ENCODE measurements at places on chromosomes 2 and 18.

- DNase-seq: no peak
These were observed 53.6 kb upstream of the CAB39 start for GRCh38 chr2:230658877-230659652.

DNA sequence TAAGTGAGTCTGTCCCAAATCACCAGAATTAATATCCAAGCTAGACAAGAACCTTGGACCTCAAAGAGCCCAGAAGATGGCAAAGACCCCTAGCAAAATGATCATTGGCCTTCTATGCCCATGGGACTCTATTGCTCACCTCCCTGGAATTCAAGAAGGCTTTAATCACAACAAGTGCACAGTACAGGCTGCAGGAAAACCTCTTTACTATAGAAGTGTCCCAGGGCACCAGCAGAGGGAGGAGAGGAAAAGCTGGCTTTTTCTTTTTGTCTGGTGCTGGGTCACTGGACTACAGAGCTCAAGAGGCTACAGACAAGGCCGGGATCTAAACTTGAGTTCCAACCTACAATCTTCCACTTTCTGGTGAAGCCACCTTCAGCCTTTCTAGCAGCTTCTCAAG is 88.3 kb upstream of the PPP1CB start:
- no peak for DNase-seq

GRCh38 chr2:10232096-10232815 is 70.4 kb upstream of the HPCAL1 start:
- no peak for DNase-seq

DNA sequence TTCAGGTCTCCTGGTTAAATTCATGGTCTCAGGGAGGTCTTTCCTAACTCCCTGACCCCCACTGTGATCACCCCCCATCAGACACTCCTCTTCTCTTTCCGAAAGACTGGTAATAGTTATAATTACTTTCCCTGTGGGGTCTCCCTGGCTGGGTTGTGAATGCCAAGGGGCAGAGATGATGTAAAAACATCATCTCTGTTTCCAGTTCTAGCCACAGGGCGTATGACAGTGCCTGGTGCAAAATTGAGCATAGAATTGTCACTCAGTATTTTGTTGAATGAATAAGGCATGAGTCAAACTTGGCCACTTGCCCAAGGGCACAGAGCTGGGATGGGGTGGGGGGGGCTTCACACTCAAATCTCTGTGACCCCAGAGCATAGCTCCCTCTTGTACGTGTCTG is 65.2 kb downstream of the LTBP1 start:
- DNase-seq: no peak

DNA sequence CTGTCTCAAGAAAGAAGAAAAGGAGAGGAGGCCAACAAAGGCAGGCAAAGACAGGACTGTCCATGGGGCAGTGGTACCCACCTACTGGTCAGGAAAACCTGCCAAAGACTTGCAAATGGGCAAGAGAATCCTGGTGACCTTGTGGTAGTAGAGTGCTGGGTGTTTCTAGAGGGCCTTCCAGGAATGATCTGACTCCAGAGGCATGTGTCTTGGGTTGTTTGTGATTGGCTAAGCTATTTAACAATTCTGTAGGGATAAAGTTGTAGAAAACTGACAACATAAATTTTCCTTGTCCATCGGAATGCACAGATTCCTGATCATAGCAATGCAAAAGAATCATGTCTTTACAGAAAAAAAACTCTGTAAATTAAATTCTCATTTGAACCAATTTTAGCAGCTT is 68.5 kb upstream of the ZNF532 start:
- no peak for DNase-seq

GRCh38 chr18:10351858-10352257 is 102.6 kb upstream of the APCDD1 start:
- DNase-seq: peak; percentile 17

DNA sequence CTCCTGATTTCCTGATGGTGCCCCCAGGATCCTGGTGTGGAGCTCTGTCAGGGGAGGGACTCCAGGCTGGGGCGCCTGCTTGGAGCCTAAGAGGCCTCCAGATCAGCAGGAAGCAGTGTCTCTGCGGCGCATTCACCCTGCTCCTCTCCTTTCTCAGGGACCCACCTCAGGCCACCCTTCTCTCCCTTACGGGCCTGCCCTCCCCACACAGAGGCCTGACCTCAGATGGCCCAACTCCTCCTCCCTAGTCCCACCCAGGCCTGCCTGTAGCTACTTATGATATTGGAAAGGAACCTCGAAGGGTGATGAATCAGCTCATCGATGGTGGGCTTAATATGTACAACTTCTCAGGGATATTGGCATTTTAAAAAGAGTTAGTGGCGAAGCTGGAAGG is 10.6 kb downstream of the TMEM37 start:
- DNase-seq: no peak

DNA sequence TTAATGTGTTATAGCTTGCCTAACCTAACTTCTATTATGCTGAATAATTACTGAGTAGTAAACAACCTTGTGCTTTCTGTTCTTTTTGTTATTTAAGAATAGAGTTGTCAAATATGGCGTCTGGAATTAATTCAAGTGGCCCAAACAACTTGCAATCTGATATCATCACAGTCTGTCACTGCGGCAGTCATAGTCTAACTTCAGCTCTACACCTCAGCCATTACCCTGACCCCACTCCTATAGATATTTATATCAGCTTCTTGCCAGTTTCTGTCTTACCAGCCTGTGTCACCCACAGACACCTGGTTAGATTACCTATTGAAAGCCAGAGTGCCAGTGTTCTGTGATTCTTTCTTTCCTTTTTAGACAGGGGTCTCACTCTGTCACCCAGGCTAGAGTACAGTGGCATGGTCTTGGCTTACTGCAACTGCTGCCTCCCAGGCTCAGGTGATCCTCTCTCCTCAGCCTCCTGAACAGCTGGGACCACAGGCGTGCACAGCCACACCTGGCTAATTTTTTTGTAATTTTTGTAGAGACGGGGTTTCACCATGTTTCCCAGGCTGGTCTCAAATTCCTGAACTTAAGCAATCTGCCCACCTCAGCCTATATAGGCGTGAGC is 14.1 kb upstream of the KLHL41 start:
- DNase-seq: no peak

DNA sequence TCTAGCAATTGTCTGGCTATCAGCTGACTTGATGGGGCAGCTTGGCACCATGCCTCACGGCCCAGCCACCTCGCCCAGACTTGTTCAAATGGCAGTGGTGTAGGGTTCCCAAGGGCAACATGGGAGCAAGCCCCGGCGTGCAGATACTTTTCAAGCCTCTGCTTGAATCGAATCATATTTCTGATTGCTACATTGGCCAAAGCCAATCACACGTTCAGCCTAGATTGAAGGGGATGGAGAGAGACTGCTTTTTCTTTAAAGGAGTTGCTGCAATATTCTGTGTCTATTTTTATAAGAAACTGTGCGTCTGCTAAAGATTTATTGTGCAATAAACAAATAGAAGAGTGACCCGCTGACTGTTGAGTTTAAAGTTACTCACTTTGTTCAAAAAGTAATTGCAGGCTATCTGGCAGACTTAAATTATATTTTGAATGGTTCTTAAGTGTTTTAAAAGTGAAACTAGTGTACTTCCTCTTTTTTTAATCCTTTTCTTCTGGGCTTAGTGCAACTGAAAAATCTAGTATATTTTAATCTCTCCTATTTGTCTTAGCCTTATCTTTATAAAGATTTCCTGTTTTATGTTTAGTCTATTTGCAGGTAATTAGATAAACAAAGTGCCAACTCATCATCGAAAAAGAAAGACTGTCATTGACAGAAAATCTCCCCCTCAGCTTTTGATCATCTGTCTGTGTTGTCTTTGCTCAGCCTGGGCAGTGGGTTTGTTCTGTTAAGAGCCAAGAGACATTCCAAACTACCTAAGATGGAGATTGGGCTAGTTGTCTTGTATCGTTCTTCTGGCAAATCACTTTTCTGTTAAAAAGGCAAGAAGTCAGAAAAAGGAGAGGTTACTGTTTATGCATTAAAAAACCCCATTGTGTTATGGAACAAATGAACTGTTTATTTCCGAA is 156.1 kb downstream of the TPGS2 start:
- no peak for DNase-seq

- no peak for DNase-seq
These were observed 231.5 kb downstream of the SLC8A1 start for GRCh38 chr2:40220177-40220925.

GRCh38 chr2:216670266-216671080 is 24.9 kb downstream of the IGFBP5 start:
- DNase-seq: no peak

DNA sequence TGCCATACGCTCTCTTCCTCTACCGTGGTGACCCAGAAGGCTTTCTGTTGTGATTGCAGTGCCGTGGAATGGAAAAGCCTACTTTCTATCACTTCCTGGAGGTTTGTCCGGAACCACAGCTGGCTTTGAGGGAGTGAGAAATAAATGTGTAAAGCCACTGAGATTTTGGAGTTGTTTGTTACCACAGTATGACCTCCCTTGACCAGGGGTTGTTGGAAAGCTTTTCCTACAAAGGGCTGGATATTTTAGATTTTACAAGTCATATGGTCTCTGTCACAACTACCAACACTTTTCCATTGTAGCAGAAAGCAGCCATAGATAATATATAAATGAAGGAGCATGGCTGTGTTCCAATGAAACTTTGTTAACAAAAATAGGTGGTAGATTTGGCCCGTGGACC is 70.3 kb downstream of the VAPA start:
- no peak for DNase-seq

- no peak for DNase-seq
These were observed 19.9 kb upstream of the BCL2L11 start for GRCh38 chr2:111100765-111101162.

- no peak for DNase-seq
These were observed 163.0 kb downstream of the DDX1 start for GRCh38 chr2:15754703-15755099.

GRCh38 chr2:54084600-54084999 is 30.8 kb upstream of the ACYP2 start:
- DNase-seq: no peak

DNA sequence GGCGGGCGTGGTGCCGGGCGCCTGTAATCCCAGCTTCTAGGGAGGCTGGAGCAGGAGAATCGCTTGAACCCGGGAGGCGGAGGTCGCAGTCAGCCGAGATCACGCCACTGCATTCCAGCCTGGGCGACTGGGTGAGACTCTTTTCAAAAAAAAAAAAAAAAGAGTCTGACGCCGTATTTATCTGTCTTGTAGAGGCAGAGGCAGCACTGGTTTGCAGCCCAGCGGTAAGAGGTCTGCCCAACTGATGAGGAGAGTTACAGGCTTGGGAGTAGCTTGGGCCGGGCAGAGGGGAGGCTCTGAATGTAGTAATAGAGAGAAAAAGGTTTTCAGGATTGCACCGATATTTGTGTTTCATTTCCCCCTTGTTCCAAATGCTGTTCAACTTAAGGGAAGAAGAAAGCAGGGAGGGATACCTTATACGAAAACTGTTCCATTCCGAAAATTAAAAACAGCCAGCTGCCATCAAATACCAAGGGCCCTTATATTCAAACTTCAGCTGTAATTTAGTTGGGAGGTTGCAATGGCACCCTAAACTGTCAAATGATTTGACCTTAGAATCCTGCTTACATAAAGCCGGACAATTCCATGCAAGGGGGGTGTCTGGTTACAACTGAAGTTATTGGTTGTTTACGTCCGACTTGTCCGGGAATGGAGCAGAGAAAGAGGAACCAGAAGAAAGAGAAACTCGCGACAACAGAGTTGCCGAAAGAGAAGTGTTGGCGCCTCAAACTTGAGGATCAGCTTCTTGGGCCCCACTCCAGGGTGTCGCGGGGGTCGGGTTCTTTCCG is 9.2 kb upstream of the SP9 start:
- DNase-seq: no peak

DNA sequence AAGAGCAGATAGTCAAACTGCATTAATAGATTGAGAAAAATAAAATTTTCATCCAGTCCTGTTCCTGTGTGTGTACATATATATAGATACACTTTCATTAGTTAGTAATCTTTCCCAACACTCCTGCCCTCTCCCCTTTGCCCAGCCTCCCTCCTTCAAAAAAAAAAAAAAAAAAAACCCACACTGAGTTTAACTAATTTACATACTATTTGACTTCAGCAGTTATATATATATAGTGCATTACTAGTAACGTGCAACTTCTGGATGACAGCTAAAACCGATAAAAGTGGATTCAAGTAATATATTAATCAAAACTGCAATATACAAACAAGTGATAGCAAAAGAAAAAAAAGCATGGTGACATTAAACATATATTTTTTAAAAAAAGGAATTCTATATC is 1.4 kb downstream of the FIGN start:
- DNase-seq: no peak

DNA sequence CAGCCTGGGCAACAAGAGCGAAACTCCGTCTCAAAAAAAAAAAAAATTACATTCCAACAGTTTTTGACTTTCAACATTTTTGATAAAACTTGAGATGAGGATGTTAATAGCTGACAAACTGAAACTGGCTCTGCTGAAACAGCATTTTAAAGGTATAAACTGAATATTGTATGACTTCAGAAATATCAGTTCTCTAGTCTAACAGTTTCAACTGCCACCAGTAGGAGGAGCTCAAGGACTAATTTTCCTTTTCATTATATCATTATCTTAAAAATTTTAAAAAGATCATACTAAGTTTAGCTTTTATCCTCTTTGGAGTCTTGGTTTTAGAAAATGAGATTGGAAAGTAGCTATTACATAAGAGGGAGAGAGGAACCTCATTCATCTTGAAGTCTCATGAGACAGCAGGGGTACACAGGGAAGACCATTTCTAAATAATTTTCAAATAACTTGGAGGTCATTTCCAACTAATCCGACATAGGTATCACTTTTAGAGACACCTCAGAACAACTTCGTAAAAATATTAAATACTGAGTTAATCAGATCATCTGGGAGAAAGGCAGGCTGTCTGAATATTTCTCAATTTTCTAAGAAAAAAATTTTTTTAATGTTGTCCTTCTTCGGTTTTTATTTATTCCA is 37.6 kb upstream of the MCM6 start:
- no peak for DNase-seq

DNA sequence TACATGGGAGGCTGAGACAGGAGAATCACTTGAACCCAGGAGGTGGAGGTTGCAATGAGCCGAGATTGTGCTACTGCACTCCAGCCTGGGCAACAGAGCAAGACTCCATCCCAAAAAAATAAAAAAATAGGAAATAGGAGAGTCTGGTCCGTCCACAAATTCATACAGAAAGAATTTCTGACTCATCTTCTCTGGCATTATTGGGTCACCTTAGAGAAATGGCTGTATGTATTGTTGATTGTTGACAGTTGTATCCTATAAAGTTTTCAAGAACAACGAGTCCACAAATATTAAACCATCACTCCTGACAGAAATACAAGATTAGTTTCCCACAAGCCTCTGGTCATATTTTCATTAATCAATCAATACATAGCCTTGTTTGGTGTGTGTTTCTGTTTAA is 20.4 kb downstream of the RBM43 start:
- no peak for DNase-seq

GRCh38 chr2:198044777-198045176 is 240.4 kb downstream of the PLCL1 start:
- no peak for DNase-seq

All from osteocyte (in vitro differentiated cells).